ENCODE measurements at places on chromosomes 7 and 10.

GRCh38 chr7:16581286-16581685 lies 54.7 kb downstream of the LRRC72 start:
- no peak for DNase-seq

- no peak for DNase-seq
Measured at GRCh38 chr7:80373429-80374032, 138.3 kb downstream of the GNAT3 start.

GRCh38 chr10:78981970-78982281 lies 86.8 kb upstream of the ZMIZ1 start:
- DNase-seq: no peak

DNA sequence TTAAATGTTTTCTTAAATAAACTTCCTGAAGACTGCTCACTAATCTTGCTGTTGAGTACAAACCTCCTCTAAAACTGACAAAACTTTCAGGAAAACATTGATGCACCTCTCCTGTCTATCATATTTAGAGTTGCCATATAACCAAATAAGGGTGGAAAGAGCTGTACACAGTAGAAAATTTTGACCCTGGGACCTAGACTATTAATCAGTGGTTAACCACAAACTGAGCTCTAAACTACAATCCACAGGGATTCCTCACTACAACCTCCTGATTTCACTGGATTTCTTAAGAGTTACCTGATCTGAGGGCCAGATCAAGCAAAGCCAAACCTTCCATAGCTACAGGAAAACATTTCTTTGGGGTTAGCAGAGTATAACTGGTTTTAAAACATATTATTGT lies 39.9 kb upstream of the WNT16 start:
- DNase-seq: no peak

- DNase-seq: no peak
Measured at GRCh38 chr7:31107106-31108090, 55.3 kb downstream of the ADCYAP1R1 start.

DNA sequence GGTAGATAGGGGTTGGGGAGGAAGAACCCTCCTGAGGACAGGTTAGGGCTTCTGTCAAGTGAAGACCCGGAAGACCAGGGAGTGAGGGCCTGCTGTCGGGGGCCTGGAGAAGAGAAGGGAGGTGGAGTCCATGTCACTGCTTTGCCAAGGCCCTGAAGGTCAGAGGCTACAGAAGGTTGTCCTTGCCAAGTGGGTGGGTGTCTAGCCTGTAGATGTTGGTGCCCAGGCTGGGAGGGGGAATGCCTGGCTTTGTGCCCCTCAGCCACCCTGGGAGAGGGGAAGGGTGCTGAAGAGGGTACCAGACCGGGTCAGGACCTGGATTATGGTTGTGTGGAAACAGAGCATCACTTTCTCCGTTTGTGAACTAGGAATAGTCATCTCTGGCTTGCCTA lies 67.2 kb upstream of the AQP1 start:
- no peak for DNase-seq

GRCh38 chr10:61410353-61411070 lies 42.7 kb downstream of the TMEM26 start:
- no peak for DNase-seq

- no peak for DNase-seq
Measured at GRCh38 chr10:26642896-26643653, 54.4 kb upstream of the PDSS1 start.

DNA sequence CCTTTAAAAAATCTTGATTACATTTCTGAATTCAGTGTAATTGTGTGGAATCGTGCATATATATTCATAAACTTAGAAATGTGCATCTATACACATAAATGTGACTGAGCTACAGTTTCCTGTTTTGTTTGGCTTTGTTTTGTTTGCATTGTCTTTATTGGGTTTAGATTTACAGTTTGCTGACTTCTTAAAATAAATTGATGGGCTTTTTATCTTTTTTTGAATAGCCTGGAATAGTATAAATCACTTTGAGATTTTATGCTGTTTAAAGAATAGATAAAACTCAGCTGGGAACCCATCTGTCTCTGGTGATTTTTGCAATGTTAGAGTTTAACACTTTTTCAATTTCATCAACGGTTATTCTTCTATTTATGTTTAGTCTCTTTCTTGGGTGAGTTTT lies 21.2 kb upstream of the BRAF start:
- no peak for DNase-seq
